ENCODE measurements at places on chromosomes 5 and 9. TPM values are rescaled to one million over a fixed set of nuclear protein-coding genes. Genes with fewer than 3 reads are reported as not detected.

The NTRK2 gene
- total RNA-seq = 3.4 TPM

The BHMT gene
- total RNA-seq = 14.1 TPM

The FBXW2 gene
- total RNA-seq = 54.5 TPM

The PCDHB6 gene
- total RNA-seq = 1.1 TPM

DNA sequence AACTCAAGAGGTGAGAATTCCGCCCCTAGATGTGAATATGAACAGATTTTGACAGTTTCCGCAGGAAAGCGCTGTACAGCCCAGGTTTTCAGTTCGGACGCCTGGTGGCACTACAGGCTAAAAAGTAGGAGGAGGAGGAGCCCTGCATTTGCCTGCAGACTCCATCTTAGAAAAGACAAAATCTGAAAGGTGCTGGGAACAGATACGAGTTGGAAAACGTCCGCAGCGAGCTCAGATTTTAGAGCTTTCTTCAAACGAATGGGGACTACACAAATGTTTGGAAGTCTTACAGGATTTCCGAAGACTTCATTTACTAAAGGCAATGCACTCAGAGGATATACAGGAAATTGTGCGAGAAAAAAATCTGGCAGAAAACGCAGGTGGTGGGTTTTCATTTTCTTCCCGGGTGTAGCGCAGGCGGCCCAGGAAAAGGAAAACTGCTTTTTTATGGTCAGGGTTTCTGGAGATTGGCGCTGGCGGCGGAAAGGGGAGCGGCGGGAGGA, 9.9 kb upstream of the PCDHB2 start:
- H3K4me1 ChIP-seq = no peaks in the 10 kb centered on the region
- H3K36me3 ChIP-seq = no peaks in the 10 kb centered on the region
- H3K27me3 ChIP-seq = no peaks in the 10 kb centered on the region
- H3K27ac ChIP-seq = peak overlapping the region; percentile 89
- peak overlapping the region; percentile 31 for H3K4me3 ChIP-seq
- DNase-seq = peak; percentile 74

GRCh38 chr5:128358826-128359225, 179.2 kb downstream of the FBN2 start:
- H3K4me1 ChIP-seq = peaks cover 20% of the 10 kb centered on the region
- no peaks in the 10 kb centered on the region for H3K36me3 ChIP-seq
- peak overlapping the region; percentile 45 for H3K27ac ChIP-seq
- no peaks in the 10 kb centered on the region for H3K27me3 ChIP-seq

GRCh38 chr9:134264169-134264568, 62.1 kb upstream of the RXRA start:
- no peak for DNase-seq
- H3K4me3 ChIP-seq = no peak overlapping the region
- H3K27ac ChIP-seq = no peak overlapping the region
- H3K27me3 ChIP-seq = no peaks in the 10 kb centered on the region
- H3K4me1 ChIP-seq = peaks cover 25% of the 10 kb centered on the region
- no peaks in the 10 kb centered on the region for H3K36me3 ChIP-seq

GRCh38 chr5:21649969-21650368, 1203.2 kb downstream of the CDH12 start:
- no peak overlapping the region for H3K4me3 ChIP-seq
- no peaks in the 10 kb centered on the region for H3K36me3 ChIP-seq
- H3K4me1 ChIP-seq = no peaks in the 10 kb centered on the region

DNA sequence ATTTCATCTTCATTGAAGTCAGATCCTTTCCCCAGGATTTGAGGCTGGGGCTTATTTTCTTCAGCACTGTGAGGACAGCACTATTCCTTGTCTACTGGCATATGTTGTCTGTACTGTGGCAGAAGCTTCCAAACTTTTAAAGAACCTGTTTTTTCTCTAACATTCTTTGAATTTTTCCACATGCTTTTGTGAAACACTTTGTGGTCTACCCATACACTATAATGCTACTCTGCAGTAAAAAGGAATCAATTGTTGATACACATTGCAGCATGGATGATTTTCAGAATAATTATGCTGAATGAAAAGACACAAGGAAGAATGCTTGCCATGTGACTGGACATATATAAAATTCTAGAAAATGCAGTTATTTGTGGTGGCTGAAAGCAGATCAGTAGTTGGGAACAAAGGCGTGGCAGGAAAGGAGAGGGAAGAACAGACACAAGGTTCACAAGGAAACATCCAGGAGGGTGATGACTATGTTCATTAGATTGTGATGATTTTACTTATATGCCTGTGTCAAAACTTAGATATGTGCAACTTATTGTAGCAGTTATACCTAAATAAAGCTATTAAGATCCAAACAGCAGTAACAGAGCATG, 96.8 kb downstream of the WNK2 start:
- no peak overlapping the region for H3K4me3 ChIP-seq
- H3K36me3 ChIP-seq = no peaks in the 10 kb centered on the region
- no peaks in the 10 kb centered on the region for H3K4me1 ChIP-seq

GRCh38 chr5:112329419-112330090, 89.5 kb downstream of the EPB41L4A start:
- no peaks in the 10 kb centered on the region for H3K36me3 ChIP-seq
- H3K27ac ChIP-seq = no peak overlapping the region
- H3K4me3 ChIP-seq = no peak overlapping the region
- no peak for DNase-seq

GRCh38 chr9:24011009-24011717, 185.1 kb upstream of the ELAVL2 start:
- no peak for DNase-seq
- H3K27me3 ChIP-seq = no peaks in the 10 kb centered on the region
- no peaks in the 10 kb centered on the region for H3K36me3 ChIP-seq

Data from hepatocyte (in vitro differentiated cells).